ENCODE measurements at places on chromosomes 3 and 15.

DNA sequence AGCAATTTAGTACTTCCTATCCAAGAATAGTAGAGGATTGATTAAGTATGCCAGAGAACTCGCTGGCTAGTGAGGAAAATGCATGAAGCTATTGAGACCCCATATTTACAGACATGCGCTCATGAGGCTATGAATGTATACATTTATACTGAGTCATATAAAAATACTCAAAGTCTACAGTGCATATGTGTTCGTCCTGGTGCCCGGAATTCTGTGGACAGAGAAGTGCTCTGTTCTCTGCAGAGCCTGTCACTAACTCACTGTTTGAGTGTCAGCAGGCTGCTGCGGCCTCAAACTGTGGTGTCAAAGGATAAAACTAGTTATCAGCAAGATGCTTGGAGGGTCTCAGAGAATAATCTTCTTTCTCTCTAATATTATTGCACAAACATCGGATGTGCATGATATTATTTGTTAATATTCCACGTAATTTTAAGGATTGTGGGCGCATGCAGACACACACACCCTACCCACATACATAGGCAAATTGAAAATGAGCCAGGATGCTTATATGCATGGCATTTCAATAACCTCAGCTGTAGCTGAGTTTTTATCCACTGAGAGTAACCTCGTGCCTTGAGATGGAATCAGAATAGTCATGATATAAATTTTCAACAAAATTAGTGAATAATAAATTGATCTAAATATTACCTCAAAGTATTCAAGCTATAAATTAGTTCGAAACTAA, 50.0 kb upstream of the TSC22D2 start:
- DNase-seq: no peak

- DNase-seq: no peak
These were observed 22.4 kb downstream of the LRRK1 start for GRCh38 chr15:100941536-100941935.

DNA sequence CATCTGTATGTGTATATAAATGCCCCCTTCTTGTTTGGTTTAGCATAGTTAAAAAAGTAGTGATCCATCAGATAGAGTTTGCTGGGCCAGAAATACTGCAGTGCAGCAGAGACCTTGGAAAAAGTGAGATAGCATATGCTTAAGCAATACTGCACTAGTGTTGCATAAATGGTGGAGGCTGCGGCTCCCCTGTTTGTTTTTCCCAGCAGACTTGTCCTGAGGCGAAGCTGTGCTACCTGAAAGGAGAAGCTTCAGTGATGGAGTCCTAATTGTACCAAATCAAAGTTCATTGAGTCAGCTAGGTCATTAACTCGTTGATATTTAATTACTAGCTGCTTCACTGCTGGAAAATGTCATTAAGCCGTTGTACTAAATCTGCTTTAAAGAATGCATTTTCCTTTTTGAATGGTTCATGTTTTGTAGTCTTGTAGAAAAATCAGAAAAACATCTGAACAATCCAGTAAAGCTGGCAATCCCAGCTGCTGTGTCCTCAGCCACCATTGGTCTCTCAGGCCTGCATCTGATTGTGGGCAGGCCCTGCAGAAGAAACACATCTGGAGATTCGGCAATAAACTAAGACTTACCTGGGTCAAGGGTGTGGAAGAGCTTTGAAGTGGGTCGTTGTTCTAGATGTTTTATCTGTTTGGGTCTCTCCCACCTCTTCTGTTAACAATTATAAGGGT, 169.6 kb downstream of the B3GALNT1 start:
- DNase-seq: no peak

- DNase-seq: no peak
These were observed 28.1 kb upstream of the SLC35G2 start for GRCh38 chr3:136790786-136791185.

- DNase-seq: peak; percentile 71
These were observed 41.2 kb downstream of the ADIPOQ start for GRCh38 chr3:186883686-186884058.

- no peak for DNase-seq
These were observed 1403.1 kb upstream of the ALCAM start for GRCh38 chr3:103963599-103963998.

- no peak for DNase-seq
These were observed 1011.9 kb downstream of the VGLL3 start for GRCh38 chr3:85979034-85979433.

GRCh38 chr3:154684021-154684420, 254.0 kb upstream of the GPR149 start:
- peak; percentile 1 for DNase-seq

Data from activated CD4-positive, alpha-beta T cell treated with anti-CD3 and anti-CD28 coated beads, Interleukin-2, Interleukin-4, amounts not matched to agents 100 ng/mL and 50 ng/mL, durations not matched to agents 16 hours and 8 hours (primary cell).